ENCODE measurements at places on chromosomes 13 and 19. TPM values are rescaled to one million over a fixed set of nuclear protein-coding genes. Genes with fewer than 3 reads are reported as not detected.

DNA sequence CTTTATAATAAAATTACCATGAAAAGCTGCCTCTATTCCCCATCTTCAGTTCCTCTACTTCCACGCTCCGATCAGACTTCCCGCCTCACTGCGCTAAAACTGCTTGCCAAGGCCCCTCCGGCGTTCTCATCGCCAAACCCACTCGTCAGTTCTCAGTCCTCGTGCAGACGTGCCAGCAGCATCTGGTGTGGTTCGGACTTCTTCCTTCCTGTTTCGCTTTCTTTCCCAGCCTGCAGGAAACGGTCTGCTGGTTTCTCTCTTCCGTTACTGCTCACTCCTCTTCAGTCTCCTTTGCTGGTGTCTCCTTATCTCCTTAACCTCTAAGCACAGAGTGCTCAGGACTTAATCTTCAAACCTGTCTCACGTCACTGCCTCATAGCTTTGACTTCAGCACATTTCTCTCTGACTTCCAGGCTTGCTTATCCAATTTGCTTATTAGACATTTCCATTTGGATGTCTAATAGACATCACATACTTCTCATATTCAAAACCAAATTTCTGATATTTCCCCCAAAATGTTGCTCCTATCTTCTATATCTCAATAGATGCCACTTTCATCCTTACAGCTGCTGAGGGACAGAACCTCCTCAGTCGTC is 40.3 kb downstream of the RCBTB2 start:
- peak; percentile 89 for DNase-seq

GRCh38 chr19:953445-954271 is 27.8 kb downstream of the ARID3A start:
- DNase-seq, result no peak

DNA sequence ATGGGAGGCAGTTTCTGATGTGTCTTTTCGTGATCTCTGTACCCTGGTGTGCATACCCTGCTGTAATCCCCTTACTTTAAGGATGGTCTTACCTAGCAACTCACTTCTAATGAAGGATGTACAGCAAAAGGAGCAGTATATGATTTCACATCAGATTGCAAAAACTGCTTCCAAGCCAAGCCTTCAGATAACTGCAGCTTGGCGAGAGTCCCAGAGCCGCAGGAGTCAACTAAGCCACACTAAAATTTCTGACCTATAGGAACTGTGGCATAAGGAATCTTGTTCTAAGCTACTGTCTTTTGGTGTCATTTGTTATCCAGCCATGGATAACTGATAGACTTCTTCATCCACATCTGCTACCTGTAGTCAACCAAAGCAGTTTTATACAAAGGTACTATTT is 496.7 kb downstream of the GPC6 start:
- no peak for DNase-seq

- no peak for DNase-seq
These were observed 1396.1 kb upstream of the MIR17HG start for GRCh38 chr13:89951341-89951740.

Gene KIR3DL2
- polyA plus RNA-seq, result not detected

GRCh38 chr13:75993823-75994222 is 357.7 kb downstream of the LMO7 start:
- no peak for DNase-seq

DNA sequence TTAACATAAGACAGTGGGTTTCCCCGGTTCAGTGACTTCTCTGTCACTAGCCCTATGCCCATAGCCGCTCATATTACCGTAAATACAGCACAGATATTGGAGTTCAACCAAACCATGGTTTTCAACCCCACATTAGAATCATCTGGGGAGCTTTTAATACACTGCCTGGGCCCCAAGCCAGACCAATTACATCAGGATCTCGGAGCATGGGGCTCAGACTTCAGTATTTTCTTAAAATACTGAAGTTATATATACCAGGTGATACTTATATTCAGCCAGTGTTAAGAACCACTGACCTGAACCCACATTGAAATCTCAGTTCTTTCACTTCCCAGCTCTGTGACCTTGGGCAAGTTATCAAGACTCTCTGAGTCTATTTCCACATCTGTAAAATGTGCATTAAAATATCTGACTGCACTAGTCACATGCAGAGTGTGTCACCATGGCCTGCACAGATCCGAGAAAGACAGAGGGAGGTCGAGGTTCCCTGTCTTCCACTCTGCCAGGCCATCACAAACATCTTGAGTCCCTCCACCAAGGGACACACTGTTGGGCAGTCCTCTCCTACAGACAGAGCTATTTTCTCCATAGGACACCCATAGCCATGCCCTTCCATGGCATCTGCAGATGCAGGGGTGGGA is 32.2 kb upstream of the IPO5 start:
- DNase-seq, result peak; percentile 88

DNA sequence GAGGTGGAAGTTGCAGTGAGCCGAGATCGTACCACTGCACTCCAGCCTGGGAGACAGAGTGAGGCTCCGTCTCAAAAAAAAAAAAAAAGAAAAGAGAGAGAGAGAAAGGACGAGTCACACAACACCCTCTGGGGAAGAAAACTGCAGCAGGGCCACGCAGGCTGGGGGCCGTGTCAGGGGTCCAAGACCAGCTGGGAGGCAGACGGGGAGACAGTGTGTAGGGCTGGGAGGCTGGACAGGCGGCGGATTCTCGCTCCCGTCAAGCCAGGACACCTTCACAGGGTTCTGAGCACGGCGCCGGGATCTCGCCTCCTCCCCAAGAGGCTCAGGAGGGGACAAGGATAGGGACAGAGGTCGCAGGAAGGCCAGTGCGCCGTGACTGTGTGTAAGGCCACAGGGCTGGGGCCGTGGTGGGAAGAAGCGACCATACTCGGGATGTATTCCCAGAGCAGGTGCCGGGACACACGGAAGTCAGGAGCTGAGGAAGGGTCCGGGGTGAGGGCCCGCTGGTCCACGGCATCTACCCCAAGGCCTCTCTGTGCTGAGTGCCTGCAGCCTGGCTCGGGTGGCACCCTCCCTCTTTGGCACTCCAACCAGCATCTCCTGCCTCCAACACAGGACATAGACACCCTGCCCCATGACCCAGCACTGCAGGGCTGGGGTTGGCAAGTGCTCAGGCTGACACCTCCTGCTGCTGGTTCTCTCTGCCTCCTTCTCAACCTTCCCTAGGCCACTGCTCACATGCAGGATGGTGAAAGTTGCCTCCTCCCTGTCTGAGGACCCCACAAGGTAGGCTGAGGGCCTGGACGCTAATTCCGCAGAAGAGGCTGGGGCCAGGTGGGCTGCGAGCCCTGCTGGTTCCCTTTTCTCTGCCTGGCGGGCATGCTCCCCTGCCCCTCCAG is 21.2 kb downstream of the ZNF787 start:
- no peak for DNase-seq

GRCh38 chr13:39341251-39341650 is 261.7 kb downstream of the LHFPL6 start:
- DNase-seq, result no peak

Gene POU2F2
- 1.2 TPM for polyA plus RNA-seq

Gene ZNF177
- 5.9 TPM for polyA plus RNA-seq

Gene NRTN
- 1.5 TPM for polyA plus RNA-seq

DNA sequence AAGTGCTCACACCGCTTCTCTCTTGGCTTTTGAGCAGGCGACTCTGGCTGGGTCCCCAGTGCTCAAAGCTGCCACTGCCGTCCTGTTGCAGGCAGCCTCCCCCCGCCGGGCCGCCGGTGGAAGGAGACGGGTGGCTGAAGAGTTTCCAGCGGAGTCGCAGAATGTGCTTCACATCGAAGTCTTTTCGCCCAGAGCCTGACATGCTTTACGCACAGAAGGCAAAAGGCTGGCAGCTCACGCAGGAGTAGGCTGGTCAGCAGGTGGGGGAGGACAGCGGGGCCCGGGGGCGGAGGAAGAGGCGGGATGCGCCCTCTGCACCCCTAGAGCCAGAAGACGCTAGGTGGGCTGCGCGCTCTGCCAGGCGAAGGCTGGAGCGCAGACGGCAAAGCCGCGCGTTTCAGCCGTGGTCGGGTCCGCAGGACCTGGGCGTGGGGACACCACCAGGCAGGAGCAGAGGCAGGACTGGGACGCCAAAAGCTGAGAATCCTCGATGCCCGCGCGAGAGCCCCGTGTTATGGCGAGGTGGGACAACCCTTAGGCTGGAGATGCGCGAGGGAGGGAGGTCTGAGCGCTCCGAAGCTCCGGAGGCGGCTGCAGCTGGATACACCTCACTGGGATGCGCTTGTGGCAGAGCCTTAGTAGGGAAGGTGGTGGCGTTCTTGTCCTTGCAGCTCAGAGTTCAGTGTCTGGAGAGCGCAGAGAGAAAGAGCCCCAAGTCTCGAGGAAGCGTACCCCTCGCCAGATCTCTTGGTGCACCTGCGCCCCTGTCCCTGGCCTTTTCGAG is at the start of gene ATXN8OS:
Gene ATXN8OS, plus strand, starts transcription at position 329 of the 784 bp plus-strand sequence.
- DNase-seq, result no peak

Gene CYP2A13
- polyA plus RNA-seq, result not detected

Gene TSSK6
- 0.74 TPM for polyA plus RNA-seq

DNA sequence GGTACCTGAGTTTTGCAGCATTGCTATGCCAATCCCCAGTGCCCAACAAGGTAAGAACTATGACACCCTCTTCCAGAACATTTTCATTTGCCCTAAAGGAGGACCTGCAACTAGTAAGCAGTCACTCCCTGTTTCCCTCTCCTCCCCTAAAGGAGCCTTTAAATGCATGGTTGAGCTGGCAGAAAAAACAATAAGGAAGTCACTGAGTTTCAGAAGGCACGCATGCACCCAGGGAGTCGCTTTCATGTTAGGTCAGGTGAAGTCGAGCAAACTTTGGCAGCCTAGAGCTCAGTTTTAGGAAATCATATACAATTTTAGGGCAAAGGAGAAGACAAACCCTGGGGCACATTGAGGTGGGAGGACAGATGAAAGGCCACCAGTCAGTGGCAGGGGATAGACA is 11.8 kb downstream of the NLRP11 start:
- DNase-seq, result no peak

- DNase-seq, result no peak
These were observed 13.6 kb upstream of the DACT3 start for GRCh38 chr19:46674416-46675178.

Gene SIGLEC5
- polyA plus RNA-seq, result 0.35 TPM

Gene SEMA6B
- polyA plus RNA-seq, result 55.1 TPM

DNA sequence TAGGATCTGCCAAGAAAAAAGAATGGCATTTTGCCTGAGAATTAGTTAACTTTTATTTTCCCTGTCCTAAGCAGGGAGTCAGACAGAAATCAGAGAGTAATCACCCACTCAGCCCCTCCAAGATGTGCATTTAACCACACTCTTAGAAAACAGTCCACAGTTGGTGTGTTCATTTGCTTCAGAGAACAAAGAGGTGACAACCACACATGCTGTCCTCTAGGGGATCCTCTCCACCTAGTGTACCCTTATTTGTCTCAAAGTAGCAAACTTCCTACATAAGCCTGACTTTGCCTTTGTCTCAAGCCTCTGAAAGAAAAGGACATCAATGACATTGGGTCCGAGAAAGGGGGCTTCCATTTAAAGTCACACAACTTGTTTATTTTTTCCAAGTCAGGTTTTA is 107.0 kb upstream of the RFC3 start:
- DNase-seq, result no peak

- DNase-seq, result no peak
These were observed 19.4 kb upstream of the PSG2 start for GRCh38 chr19:43101950-43102349.

GRCh38 chr19:1102407-1103131 is 1.2 kb upstream of the GPX4 start:
- no peak for DNase-seq

DNA sequence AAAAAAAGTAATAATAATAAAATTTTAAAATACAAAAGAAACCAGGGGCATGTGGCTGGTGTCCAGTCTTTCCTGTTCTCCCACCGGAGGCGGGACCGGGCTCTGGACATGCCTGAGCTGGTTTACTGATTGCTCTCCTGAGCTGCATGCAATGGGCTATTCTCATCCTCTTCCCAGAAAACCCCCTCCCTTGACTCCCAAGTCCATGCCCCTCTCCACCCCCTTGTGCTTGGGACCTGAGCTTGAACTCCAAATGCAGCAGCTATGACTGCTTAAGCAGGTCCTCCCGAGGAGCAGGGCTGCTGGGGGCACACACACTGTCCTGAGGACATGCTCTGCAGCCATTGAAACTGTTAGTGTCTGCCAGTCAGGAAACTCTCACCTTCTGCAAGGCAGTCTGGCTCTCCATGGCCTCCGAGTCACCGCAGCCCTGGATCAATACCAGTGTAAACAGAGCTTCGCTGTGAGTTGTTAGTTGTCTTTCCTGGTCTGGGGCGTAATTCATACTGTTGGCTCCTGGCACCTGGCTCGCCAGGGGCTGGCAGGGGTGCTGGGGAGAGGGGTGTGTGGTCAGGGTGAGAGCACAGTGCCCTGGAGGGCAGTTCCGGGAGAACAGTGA is 41.6 kb upstream of the CHST8 start:
- DNase-seq, result no peak

- no peak for DNase-seq
These were observed 158.0 kb downstream of the VWA8 start for GRCh38 chr13:41802684-41803444.

DNA sequence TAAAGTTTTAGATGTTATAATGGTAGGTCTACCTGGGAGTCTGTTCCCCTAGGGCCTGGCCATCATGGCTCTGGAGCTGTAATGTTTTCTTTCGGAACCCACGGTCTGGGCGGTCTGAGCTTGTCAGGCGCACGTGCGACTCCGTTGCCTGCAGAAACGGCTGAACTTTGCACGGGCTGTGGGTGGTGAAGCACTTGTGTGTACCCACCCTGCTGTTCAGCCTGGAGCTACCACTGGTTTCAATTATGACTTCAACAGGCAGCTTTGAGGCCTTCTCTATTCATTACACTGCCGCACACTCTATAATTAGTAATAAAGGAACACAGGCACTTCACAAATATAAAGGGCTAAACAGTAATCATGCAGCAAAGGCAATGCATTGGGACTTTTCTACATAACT is 6.0 kb downstream of the PCDH8 start:
- no peak for DNase-seq

Gene C5AR2
- 0.31 TPM for polyA plus RNA-seq

GRCh38 chr13:41916173-41916954 is 44.5 kb downstream of the VWA8 start:
- peak; percentile 92 for DNase-seq

- DNase-seq, result peak; percentile 85
These were observed 2.1 kb downstream of the ZNF575 start for GRCh38 chr19:43534816-43535761.

DNA sequence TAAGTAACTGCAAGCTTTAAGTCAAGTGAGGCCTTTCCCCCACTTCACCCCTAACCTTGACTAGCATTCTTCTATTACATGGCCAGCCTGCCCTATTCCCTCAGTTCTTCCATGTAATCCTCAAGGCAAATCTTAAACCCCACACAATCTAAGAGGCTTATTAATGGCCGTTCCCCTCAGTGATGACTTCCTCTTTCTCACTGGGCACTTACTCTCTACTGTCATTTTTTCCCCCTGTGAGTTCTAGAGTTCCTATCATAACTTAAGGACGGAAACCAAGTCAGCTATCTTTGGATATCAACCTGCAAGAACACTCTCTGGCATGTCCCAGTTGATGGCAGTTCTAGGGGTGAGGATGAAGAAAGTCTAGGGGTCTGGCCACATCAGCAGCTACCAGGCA is 131.2 kb downstream of the DCLK1 start:
- DNase-seq, result no peak

DNA sequence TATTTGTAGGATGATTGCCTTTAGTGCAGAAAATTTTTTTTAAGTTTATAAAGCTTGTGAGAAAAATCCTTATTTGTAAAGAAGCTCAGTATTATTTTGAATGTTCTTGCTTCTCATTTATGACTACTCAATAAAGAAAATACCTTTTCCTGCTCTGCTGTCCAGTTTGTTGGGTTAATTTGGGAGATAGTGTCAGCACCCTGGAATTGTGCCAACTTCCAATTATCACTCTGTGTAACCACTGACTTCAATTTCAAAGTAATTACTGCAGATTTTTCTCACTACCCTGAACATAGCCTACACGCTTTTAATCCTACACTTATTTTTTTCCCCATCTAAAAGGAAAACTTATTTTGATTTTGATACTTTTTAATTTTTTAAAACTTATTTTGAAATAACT is 93.1 kb downstream of the GGACT start:
- DNase-seq, result no peak

Gene PPP1R37
- 23.0 TPM for polyA plus RNA-seq

Measured in muscle of leg (tissue), 16 donors.